ENCODE measurements at places on chromosomes 6 and 20.

DNA sequence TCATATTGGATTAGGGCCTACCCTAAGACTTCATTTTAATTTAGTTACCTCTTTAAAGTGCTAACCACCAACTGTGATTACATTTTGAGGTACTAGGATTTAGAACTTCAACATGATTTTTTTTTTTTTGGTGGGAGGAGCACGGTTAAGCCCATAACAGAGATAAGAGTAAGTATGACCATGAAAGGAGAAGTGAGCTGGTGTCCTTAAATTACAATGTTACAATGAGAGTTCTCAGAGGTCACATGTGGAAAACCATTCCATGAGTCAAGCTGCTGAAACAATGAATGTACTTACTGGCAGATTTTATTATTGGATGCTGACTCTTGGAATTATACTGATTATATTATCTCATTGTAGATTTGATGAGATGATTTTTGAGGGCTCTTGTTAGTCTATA, 779.3 kb upstream of the CITED2 start:
- no peak for DNase-seq

- no peak for DNase-seq
Measured at GRCh38 chr6:113411011-113411410, 446.1 kb upstream of the MARCKS start.

GRCh38 chr6:132877003-132877402, 62.6 kb downstream of the RPS12 start:
- DNase-seq = no peak

- no peak for DNase-seq
Measured at GRCh38 chr20:55172310-55173002, 697.1 kb downstream of the DOK5 start.

- no peak for DNase-seq
Measured at GRCh38 chr20:10492065-10492464, 57.0 kb downstream of the SLX4IP start.

- no peak for DNase-seq
Measured at GRCh38 chr6:83270971-83271719, 78.0 kb downstream of the RWDD2A start.

DNA sequence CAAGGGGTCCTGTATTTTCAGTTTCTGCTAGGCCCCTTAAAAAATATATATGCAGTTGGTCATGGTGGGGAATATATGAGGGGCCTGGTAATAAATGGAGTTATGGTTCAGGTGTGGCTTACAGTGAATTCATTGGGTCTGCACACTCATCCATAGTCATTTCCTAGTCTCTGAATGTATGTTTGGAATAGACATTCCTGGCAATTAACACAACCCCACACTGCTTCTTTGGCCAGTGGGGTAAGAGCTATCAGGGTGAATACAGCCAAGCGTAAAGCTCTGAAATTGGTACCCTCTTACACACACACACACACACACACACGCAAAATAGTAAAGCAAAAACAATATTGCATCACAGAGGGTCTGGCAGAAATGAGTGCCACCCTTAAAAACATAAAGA, 56.5 kb downstream of the QRSL1 start:
- DNase-seq = no peak

DNA sequence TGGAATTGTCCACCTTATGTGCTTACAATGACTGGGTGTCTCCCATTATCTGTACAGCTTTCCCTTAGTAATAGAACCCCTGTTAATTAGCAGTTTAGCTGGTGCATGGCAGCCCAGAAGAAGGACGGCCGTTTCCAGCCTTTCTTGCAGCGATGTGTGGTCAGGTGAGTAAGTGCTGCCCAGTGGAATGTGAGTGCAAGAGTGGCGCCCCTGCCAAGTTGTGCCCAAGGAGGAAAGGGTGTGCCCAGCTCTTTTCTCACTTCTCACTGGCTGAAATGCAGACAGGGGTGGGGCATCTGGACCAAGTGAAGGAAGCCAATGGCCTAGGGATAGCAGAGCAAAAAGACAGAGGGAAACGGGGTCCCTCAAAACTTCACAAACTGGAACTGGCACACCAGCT, 296.8 kb downstream of the PREX1 start:
- DNase-seq = no peak

- DNase-seq = no peak
Measured at GRCh38 chr6:156474507-156475120, 302.6 kb upstream of the ARID1B start.

DNA sequence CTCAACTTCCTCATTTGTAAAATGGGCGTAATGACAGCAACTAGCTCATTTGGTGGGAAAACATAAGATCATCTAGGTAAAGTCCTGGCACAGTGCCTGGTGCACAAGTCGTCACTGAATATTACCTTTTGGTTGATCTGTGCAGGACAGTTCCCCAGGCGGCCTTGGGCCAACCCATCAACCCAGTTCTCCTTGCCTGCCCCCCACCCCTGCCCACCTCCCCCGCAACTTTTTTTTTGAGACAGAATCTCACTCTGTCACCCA, 99.2 kb downstream of the JPH2 start:
- no peak for DNase-seq

DNA sequence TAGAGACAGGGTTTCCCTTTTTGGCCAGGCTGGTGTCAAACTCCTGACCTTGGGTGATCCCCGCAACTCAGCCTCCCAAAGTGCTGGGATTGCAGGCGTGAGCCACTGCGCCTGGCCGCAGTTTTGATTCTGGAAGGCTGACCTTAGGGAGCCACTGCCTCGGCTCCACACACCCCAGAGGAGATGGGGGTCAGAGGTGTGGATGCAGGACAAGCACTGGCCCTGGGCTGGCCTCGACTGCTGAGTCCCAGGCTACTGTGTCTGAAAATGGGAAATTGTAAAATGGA, 1.5 kb downstream of the ZBP1 start:
- DNase-seq = no peak

- DNase-seq = no peak
Measured at GRCh38 chr20:43186312-43186711, 3.4 kb downstream of the PTPRT start.

GRCh38 chr6:80676386-80676785, 569.9 kb downstream of the BCKDHB start:
- DNase-seq = no peak

- no peak for DNase-seq
Measured at GRCh38 chr20:51532577-51533191, 9.8 kb downstream of the NFATC2 start.

- no peak for DNase-seq
Measured at GRCh38 chr6:63510849-63511248, 61.4 kb upstream of the LOC128125822 start.

GRCh38 chr6:30544666-30545272, 11.5 kb downstream of the GNL1 start:
- DNase-seq = no peak

DNA sequence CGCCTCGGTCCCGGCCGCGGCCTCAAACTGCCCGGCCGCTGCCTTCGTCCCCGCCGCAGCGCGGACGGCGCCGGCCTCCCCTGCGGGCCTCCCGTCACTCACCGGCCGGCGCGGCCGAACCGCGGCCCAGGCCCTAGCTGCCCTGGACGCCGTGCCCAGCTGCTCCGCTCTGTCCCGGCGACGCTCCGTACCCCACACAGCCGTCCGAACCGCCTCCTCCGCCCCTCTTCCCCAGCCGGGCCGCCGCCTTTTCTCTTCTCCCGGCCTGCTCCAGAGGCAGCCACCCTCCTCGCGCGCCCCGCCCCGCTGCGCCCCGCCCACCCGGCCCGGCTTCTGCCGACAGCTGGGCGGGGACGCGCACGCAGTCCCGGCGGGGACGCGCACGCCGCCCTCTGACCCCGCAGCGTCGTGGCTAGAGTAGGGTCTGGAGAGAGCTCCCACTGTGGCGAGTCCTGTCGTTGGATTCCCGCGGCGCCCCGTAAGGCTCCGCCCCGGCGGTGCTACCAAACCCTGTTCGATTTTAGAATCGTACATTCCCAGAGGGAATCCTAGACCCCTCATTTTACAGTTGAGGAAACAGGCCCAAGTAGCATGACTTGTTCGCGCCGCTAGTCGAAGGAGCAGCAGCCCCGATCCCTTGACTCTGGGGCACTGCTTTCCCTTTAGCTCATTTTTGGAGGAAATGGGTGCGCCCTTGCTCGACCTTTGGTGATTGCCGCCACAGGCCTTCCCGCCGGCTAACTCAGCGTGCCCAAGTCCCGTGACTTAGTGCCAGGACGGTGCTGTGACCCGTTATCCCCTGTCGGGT, at the start of gene FBXO30:
FBXO30 (minus strand) TSS at position 295 of the 808 bp plus-strand sequence. CDS start 8,390 bp downstream, outside the sequence.
- peak; percentile 84 for DNase-seq

DNA sequence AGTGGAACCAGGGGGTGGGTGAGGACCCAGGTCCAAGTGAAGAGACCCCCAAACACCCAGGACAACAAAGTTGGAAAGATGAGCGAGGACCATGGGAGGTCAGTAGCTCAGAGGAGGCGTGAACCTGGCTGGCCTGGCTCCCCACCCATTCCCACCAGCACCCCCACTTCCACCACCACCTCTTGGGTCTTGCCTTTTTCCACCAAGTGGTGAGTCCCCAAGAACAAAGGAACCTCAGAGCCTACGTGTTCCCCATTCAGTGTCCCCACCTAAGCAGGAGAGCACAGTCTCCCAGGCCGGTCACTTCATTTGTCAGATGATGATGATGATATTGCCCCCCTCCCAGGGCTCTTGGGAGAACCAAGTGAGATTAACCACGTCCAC, 531 bp upstream of the VWA7 start:
- no peak for DNase-seq

GRCh38 chr6:13814176-13814937, at the start of gene MCUR1:
MCUR1 (minus strand) TSS chr6:13814557; CDS start chr6:13814429, 128 bp downstream.
- peak; percentile 69 for DNase-seq

GRCh38 chr6:15500901-15501825, 161.7 kb downstream of the DTNBP1 start:
- no peak for DNase-seq

DNA sequence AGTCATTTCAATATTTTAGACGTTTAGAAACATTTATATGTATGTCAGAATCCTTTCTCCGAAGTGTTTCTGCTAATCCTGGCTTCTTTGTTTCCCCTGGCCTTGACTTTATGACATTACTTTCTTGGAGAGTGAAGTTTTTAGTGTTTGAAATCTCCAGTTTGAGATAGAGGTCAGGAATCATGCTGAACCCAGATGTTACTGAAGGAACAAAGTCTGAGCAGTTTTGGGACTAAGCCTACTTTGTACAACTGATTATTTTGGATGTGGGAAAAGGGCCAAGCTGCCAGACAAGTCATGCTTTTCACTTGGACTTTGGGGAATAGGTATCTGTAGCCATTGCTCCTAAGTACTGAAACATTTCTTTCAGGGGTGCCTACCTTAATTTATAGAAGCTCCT, 2.3 kb downstream of the RNF144B start:
- no peak for DNase-seq
